ENCODE measurements at places on chromosomes 4 and X.

GRCh38 chrX:109732017-109732801 lies 848 bp downstream of the ACSL4 start:
- peak; percentile 0 for DNase-seq

DNA sequence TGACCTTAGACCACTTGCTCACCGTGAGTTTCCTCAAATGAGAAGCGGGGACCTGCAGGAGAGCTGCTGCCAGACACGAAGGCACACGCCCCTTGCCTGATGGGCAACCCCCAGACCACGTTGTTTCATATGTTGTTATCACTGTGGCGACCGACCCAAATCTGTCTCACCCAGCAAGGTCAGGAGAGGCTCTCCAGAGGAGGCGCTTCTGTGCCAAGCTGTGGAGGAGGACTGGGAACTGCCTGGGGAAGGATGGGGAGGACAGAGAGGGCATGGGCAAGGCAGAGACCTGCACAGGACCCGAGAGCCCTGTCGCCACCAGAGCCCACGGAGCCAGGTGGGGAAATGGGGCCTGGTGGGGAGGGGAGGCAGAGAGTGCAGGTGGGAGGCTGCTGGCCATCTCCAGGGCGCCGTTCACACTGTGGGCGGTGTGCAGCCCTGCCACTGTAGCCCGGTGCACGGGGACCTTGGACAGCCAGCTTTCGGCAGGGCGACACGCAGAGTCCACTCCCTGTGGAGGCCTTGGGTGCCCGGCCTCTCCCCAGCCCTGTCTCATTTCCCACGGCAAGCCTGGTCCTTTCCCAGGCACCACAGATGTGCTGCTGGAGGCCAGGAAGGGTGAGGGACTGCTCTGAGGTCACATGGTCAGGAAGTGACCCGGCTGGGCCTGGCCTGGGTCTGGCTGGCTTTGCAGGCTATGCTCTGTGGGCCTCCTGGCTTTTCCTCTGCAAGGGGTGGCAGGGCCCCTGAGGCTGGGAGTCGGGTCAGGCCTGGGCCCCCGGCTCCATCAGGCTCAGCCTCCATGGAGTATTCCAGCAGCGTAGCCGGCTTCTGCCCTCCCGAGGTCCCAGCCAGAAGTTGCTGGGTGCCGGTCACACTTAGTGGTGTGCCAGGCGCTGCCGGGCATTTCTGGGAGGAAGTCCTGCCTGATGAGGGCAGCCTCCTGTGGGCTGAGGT lies 3.2 kb downstream of the HTRA3 start:
- no peak for DNase-seq

GRCh38 chr4:63105839-63106238 lies 1303.4 kb downstream of the TECRL start:
- DNase-seq = no peak

DNA sequence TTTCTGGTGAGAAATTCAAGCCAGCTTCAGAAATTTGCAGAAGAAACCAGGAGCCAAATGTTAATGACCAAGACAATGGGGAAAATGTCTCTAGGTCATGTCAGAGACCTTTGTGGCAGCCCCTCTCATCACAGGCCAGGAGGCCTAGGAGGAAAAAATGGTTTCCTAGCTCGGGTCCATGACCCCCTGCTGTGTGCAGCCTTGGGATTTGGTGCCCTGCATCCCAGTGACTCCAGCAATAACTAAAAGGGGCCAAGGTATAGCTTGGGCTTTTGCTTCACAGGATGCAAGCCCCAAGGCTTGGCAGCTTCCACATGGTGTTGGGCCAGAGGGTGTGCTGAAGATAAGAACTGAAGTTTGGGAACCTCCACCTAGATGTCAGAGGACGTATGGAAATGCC lies 814.7 kb upstream of the SLIT2 start:
- no peak for DNase-seq

GRCh38 chrX:39163581-39164126 lies 362.4 kb downstream of the MID1IP1 start:
- no peak for DNase-seq

DNA sequence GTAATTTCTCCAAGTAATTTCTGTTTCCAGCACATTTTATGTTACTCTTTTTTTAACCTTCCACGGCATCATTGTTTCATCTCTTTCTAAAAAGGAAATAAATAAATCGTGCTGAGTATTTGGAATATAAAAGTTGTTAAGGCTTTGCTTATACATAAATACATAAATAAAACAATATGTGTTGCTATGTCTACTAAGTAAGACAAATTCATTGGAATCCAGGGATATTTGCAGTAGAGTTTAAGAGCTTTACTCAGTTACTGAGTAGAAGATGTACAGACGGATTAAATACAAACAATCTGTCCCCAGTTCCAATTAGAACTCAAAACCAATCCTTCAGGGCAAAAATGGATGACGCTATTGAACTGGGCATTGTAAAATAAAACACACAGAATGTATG lies 1.4 kb downstream of the ARHGAP24 start:
- DNase-seq = no peak

- no peak for DNase-seq
Measured at GRCh38 chr4:125283707-125284279, 31.0 kb upstream of the FAT4 start.

- no peak for DNase-seq
Measured at GRCh38 chrX:143664302-143664701, 28.4 kb upstream of the SLITRK4 start.

- no peak for DNase-seq
Measured at GRCh38 chr4:187006189-187006618, 282.5 kb upstream of the FAT1 start.

GRCh38 chr4:21765810-21766407 lies 182.7 kb downstream of the KCNIP4 start:
- DNase-seq = no peak

DNA sequence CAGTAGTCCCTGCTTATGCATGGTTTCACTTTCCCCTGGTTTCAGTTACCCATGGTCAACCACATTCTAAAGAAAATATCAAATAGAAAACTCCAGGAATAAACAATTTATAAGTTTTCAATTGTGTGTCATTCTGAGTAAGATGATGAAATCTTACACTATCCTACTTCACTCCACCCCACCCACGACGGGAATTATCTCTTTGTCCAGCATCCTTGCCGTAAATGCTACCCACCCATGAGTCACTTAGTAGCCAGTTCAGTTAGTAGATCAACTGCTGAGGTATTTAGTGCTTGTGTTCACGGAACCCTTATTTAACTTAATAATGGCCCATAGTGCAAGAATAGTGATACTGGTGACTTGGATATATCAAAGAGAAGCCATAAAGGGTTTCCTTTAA lies 91.4 kb downstream of the KLHL13 start:
- DNase-seq = no peak

All from stimulated activated CD4-positive, alpha-beta T cell treated with anti-CD3 and anti-CD28 coated beads, Interleukin-1b, Interleukin-23, amount 100 ng/mL, for 1 hour (primary cell).